ENCODE measurements at places on chromosomes 12 and 14.

DNA sequence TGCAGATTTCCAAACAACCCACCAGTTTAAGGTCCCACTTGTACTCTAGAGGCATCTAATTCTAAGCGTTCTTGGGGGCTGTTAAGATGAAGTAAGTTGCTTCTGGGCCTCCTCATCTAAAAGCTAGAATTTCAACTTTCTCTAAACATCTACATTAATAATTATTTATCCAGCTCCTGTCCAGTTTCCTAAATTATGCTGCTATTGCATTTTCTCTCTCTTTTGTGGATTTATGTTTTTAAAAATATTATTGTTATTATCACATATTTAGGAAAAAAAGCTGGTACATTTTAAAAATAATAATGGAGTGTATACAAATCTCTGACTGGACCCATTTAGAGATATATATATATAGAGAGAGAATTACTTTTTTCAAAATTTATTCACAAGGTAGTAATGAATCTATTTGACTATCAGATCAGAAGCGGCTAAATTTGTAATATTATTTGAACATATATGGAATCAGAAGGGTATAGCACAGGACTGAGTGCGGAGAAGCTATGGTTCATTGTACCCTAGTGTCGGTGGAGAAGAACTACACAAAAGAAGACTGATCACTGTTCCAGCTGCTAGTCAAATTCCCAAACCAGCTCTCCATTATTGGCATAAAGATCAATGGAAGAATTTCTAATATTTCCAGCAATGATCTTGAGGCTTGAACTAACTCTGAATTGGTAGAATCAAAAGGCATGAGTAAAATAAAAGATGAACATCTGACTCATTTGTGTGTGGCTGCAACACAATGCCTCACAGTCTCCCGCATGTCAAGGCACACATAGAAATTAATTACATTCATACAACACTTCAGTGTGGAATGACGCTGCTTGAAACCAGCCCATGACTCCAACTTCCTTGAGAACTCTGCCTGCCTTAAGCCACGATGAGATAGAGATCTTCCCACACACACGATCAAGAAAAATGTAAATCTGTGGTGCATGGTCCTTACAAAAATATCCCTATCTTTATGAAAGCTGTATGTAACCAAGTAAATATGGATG is 433.4 kb upstream of the OR4E1 start:
- no peak for DNase-seq

GRCh38 chr12:92911339-92911738 is 17.8 kb downstream of the EEA1 start:
- DNase-seq: no peak

- DNase-seq: no peak
Observed at GRCh38 chr14:51139121-51139681, 44.3 kb upstream of the TRIM9 start.

GRCh38 chr14:100058777-100059437 is 6.3 kb upstream of the EVL start:
- DNase-seq: no peak

GRCh38 chr12:74401966-74402365 is 135.7 kb upstream of the ATXN7L3B start:
- DNase-seq: no peak

DNA sequence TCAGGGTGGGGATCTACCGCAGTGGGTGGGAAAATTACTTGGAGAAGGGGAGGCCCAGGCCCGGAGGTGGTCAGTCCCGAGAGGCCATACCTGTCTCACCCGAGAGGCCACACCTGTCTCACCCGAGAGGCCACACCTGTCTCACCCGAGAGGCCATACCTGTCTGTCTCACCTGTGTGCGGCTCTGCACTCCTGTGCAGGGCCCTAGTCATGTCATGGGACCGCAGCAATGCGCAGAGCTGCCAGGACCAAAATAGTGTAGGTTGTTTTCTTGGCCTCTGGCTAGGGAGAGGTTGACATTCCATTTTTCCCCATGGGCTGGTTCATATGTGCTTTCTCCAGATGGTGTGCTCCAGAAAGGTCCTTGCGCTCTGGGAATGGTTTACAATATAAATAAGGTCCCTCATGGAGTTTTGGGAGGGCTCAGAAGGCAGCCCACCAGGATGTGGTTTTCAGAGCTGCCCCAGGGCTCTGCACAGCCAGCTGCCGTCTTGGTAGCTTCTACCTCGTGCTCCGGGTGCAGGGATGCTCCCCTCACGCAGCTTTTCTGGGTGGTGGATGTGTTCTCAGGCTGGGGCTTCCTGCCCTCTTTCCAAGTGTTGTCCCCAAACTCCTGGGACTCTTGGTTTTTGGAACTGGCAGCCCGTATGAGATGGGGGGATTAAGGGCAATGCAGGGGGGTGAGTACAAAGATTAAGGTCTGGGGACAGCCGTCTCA is 58.2 kb downstream of the CACNA1C start:
- DNase-seq: no peak

DNA sequence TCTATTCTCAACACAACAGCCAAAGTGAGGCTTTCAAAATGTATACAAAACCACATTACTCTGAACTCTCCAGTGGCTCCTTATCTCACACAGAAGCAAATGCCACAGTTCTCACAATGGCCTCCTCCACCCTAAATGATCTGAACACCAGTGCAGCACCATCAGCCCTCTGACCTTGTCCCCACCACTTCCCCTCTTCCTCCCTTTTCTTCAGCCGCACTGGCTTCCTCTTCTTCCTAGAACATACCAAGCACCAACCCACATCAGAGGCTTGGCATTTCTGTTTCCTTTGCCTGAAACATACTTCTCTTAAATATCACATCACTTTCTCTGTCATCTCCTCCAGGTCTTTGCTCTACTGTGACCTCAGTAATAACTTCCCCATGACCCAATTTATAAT is 66.3 kb downstream of the GPR135 start:
- no peak for DNase-seq

DNA sequence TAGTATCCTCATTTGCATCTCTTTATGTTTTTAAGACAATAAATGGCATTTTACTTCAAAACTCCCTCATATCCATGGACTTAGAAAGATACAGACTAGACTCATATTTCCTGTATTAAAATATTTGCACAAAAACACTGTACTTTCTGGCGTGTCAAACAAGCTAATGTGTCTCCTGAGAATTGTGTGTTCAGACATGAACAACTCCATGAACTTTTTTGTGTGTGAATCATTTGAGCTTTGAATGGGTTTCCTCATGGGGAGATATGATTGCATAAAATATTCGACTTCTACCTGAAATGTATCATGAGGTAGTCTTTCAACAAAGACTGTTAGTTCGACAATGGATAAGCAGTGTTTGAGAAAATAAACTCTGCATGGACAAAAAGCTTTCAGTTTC is 58.8 kb downstream of the TMEM30B start:
- DNase-seq: no peak

- DNase-seq: no peak
Observed at GRCh38 chr12:44431647-44432343, 444.3 kb downstream of the NELL2 start.

DNA sequence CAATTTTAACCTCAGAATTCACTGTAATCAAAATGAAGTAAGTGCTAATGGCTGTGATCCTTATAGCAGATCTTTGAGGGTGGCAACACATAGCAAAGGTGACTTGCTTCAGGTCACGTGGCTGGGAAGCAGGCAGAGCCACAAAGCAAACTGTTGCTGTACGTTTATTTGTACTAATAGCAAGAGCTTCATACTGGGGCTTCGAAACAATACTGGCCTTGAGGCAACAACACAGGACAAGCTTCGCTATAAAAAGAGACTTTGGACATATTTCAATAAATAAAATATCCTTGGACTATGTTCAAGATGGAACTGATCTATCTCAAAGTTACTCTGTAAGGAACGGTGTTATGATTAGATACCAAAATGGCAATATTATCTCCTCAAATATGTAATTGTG is 44.6 kb downstream of the MSRB3 start:
- no peak for DNase-seq

DNA sequence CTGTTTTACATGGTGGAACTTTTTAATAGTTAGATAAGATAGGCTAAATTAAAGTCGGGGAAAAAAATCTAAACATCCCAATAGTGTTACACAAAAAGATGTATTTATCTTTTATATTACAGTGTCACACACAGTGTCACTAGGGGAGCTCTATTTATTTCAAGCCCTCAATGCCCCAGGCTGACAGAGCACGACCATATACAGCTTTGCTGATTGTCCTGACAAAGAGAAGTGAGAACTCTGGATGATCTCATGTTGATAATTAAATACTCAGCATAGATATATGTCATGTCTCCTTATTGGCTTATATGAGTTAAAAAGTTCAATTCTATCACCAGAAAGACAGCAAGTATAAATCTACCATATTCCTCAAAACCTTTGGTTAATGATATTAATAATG is 594.3 kb downstream of the LRFN5 start:
- no peak for DNase-seq

- DNase-seq: no peak
Observed at GRCh38 chr12:107818984-107819383, 44.5 kb downstream of the ASCL4 start.

DNA sequence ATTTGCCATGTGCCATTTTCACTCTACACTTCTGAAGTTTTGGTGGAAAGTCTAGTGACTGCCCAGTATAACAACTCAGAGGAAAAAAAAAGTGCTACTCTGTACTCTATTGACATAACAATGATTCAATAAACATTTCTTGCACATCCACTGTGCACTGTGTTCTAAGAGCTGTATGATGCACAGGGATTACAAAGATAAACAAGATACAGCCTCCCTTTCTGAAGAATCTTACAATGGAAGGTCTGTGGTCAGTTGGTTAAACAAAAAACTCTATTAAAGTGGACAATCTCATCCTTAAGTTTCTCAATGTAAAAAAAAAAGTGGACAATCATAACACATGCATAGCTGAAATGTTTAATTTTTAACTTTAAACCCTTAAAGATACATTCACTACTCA is 105.7 kb upstream of the RASSF8 start:
- no peak for DNase-seq

GRCh38 chr12:105417732-105418131 is 87.2 kb downstream of the C12orf75 start:
- DNase-seq: no peak

- DNase-seq: peak; percentile 10
Observed at GRCh38 chr14:103503296-103503695, 19.3 kb downstream of the CKB start.
